ENCODE measurements at places on chromosomes 3 and 15.

DNA sequence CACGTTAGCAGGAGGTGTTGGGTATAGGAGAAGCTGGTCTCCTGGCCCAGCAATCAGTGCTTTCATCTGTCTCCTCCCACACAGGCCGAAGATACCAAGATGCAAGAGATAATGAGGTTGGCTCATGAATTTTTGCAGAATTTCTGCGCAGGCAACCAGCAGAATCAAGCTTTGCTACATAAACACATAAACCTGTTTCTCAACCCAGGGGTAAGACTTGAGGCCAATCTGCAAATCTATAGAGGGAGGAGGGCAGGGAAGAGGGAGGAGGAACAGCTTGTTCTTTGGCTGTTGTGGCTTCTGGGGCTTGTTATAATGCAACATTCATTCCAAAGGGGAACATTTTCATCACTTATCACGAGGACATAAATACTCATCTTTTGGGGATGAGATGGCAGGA lies 195.3 kb downstream of the ITPR1 start:
- DNase-seq, result no peak

- no peak for DNase-seq
These were observed 20.5 kb downstream of the SIDT1 start for GRCh38 chr3:113552851-113553250.

- DNase-seq, result no peak
These were observed 175.7 kb upstream of the MDFIC2 start for GRCh38 chr3:70488131-70488530.

- no peak for DNase-seq
These were observed 60.7 kb downstream of the AGTR1 start for GRCh38 chr3:148758303-148758884.

- no peak for DNase-seq
These were observed 75.8 kb downstream of the B3GNT5 start for GRCh38 chr3:183328823-183329222.

DNA sequence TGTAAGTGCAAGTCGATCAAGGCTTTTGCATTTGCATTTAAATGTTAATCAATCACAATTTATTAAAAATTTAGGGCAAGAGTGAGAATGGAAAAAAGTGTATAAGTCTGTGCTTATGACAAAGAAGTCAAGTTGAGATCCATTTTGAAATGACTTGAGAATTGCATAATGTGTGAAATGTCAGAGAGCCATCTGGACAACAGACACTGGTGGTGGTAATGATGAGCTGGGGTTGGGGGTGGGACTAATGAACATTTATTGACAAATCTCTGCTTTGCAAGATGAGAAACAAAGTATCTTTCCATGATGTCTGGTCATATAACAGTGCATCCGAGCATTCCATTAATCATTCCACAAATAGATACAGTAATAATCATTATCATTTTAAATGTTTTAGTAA lies 89.4 kb upstream of the ZBTB20 start:
- no peak for DNase-seq

DNA sequence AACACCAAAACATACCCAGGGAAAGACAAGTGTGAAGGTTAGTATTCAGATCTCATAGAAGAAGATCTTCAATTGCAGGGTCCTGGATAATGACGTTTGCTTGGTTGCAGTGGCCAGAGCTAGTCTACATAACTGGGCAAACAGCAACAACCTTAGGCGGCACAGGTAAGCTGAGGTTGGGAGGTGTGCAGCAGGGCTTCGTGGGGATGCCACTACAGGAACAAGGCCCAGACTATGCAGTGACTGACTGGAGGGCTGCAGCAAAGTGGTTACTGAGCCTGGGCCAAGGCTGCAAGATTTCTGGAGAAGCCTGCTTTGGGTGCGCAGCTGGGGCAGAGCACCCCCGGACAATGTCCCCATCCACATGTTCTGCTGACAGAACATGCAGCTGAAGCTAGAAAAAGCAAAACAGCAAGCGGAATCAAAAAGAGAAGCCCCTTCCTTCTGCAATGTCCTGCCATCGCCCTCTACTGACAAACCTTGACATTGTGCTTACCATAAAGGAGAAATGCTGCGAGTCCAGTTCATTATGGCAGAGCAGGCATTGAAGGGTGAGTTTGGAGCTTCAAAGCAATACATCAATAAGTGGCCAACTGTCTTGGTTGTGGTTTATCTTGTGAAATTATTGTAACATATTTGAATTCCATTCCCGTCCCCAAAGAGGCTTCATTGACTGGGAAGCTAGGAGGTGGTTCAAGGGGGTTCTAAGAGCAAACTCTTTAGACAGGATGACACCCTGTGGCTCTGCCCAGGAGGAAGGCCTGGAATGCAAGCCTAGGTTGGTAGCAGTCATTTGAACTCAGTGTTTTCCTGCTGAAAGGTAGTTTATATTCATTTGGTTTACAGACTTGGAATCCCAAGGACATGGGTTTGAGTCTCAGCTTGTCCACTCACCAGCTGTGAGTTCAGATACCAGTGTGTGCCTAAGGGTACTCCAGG lies 217.0 kb downstream of the PDCD6IP start:
- DNase-seq, result no peak

DNA sequence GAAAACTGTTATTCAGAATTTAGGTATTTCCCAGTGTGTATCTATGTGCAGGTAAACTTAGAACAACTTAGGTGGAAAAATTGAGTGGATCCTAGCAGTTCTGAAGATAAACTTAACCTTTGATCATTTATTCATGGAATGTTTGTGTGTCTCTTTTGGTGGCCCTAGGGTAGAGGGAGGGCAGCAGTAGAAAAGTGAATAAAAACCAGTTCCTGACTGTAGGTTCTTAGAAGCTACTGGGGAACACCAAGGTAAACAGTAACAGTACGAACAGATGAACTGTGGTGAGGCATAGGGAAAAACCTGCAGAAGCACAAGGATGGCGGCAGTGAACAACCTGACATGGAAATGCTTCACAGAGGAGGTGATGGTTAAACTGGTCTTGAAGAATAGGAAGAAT lies 2.5 kb downstream of the SNRK start:
- DNase-seq, result no peak

DNA sequence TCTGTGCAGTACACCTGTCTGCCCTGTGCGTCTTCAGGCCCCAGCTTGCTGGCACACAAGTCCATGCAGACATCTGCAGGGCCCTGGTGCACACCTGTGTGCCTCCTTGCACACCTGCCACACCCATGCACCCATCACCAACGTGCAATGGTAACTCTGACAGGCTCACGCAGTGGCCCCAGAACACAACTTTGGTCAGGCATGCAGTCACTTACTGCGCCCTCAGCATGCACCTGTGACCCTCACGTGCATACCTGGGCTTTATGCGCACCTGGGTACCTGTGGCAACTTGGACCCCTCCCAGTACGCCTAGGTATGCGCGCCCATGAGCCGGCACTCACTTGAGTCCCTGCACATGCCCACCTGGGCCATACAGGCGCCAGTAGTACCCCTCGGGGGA lies 1.7 kb downstream of the PLXND1 start:
- DNase-seq, result no peak

- DNase-seq, result no peak
These were observed 114.9 kb downstream of the MCTP2 start for GRCh38 chr15:94346282-94346681.

GRCh38 chr3:94928921-94929320 lies 866.1 kb downstream of the NSUN3 start:
- no peak for DNase-seq

- no peak for DNase-seq
These were observed 635.0 kb downstream of the TBL1XR1 start for GRCh38 chr3:176562331-176562730.
